A549 treated with AZD2906 at 1 μM for 4 hours (cell line): ENCODE measurements at places on chromosomes 1 and 21. TPM values are rescaled to one million over a fixed set of nuclear protein-coding genes. Genes with fewer than 3 reads are reported as not detected.

The SLAMF8 gene
- 0.10 to 0.25 TPM (median 0.16 TPM) in 5 replicates for total RNA-seq

The ZNF593OS gene
- 0.18 to 0.28 TPM in 2 of 5 replicates, not detected in the others for total RNA-seq

The TCHHL1 gene
- total RNA-seq = not detected in 5 replicates

The TMEM81 gene
- 1.3 to 2.3 TPM (median 2.0 TPM) in 5 replicates for total RNA-seq

The KCNT2 gene
- 0.02 to 0.03 TPM (median 0.03 TPM) in 3 of 5 replicates, not detected in the others for total RNA-seq

The CFAP74 gene
- total RNA-seq = 0.02 to 0.07 TPM (median 0.06 TPM) in 3 of 5 replicates, not detected in the others

The EGLN1 gene
- 51.0 to 71.3 TPM (median 54.4 TPM) in 5 replicates for total RNA-seq

The LCE3D gene
- total RNA-seq = 2.8 to 4.4 TPM (median 3.1 TPM) in 5 replicates

The PLCH2 gene
- total RNA-seq = 0.17 to 0.40 TPM (median 0.31 TPM) in 5 replicates

The SERPINC1 gene
- total RNA-seq = 0.07 to 0.14 TPM (median 0.07 TPM) in 3 of 5 replicates, not detected in the others

The AK5 gene
- 4.6 to 9.1 TPM (median 5.8 TPM) in 5 replicates for total RNA-seq

The RPAP2 gene
- 7.4 to 10.0 TPM (median 9.4 TPM) in 5 replicates for total RNA-seq

The HSD3B2 gene
- total RNA-seq = not detected in 5 replicates

The MX2 gene
- 0.03 to 0.07 TPM (median 0.06 TPM) in 4 of 5 replicates, not detected in the other for total RNA-seq

The HSF2BP gene
- total RNA-seq = 1.6 to 2.4 TPM (median 2.1 TPM) in 5 replicates

The MYOG gene
- total RNA-seq = not detected in 5 replicates

The NUDT4B gene
- total RNA-seq = 1.2 to 3.2 TPM (median 2.0 TPM) in 5 replicates

The LRRC3 gene
- 1.8 to 2.4 TPM (median 2.1 TPM) in 5 replicates for total RNA-seq

The LRRC8C gene
- 7.8 to 10.4 TPM (median 9.3 TPM) in 5 replicates for total RNA-seq

The HENMT1 gene
- 3.8 to 4.4 TPM (median 4.0 TPM) in 5 replicates for total RNA-seq

The CDA gene
- total RNA-seq = 33.3 to 43.7 TPM (median 34.5 TPM) in 5 replicates

The NPPB gene
- total RNA-seq = 0.18 TPM in 1 of 5 replicates, not detected in the others

The SCMH1 gene
- 12.0 to 14.4 TPM (median 13.0 TPM) in 5 replicates for total RNA-seq

The DNAJC28 gene
- 0.27 to 0.38 TPM (median 0.29 TPM) in 5 replicates for total RNA-seq

The MROH9 gene
- not detected in 5 replicates for total RNA-seq

The MOB3C gene
- total RNA-seq = 3.7 to 4.2 TPM (median 3.8 TPM) in 5 replicates

The ZBTB48 gene
- total RNA-seq = 13.1 to 17.6 TPM (median 15.1 TPM) in 5 replicates

The LCE1C gene
- total RNA-seq = 0.22 TPM in 1 of 5 replicates, not detected in the others
